ENCODE measurements at places on chromosomes 4 and X. TPM values are rescaled to one million over a fixed set of nuclear protein-coding genes. Genes with fewer than 3 reads are reported as not detected.

LPAR4 gene
- total RNA-seq, result 2.0 TPM

GRCh38 chr4:80082693-80083092 lies 9.7 kb upstream of the ANTXR2 start:
- H3K36me3 ChIP-seq, result no peaks in the 10 kb centered on the region
- no peaks in the 10 kb centered on the region for H3K27me3 ChIP-seq
- DNase-seq, result no peak
- H3K4me1 ChIP-seq, result no peaks in the 10 kb centered on the region
- no peak overlapping the region for H3K27ac ChIP-seq

- no peak overlapping the region for H3K27ac ChIP-seq
- peaks cover 24% of the 10 kb centered on the region for H3K4me1 ChIP-seq
- H3K27me3 ChIP-seq, result no peaks in the 10 kb centered on the region
- no peak overlapping the region for H3K4me3 ChIP-seq
Measured at GRCh38 chr4:38563707-38564495, 100.1 kb upstream of the KLF3 start.

DNA sequence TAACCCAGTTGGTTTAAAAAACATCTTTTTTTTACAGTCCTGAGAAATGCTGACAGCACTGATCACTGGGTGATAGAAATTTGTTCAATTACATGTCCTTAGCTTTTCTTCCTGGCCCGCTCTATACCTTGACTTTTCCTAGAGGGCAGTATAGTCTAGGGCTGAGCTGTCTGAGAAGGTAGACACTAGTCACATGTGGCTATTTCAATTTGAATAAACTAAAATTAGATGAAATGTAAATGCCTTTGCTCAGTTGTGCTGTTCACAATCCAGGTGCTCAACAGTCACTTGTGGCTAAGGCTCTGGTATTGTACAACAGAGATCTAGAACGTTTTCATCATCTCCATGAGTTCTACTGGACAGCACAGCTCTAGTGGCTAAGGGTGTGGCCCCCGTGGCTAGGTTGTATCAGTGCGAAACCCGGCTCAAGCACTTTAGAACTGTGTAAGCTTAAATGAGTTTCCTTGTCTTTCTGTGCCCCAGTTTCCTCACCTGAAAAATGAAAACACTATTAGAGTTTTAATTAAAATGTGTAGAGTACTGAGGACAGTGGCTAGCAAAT lies 111.6 kb upstream of the WDR17 start:
- peaks cover 4% of the 10 kb centered on the region for H3K27me3 ChIP-seq
- H3K4me1 ChIP-seq, result no peaks in the 10 kb centered on the region
- H3K27ac ChIP-seq, result no peak overlapping the region
- no peaks in the 10 kb centered on the region for H3K36me3 ChIP-seq
- DNase-seq, result no peak
- H3K4me3 ChIP-seq, result no peak overlapping the region

MGAT4D gene
- not detected for total RNA-seq

DNA sequence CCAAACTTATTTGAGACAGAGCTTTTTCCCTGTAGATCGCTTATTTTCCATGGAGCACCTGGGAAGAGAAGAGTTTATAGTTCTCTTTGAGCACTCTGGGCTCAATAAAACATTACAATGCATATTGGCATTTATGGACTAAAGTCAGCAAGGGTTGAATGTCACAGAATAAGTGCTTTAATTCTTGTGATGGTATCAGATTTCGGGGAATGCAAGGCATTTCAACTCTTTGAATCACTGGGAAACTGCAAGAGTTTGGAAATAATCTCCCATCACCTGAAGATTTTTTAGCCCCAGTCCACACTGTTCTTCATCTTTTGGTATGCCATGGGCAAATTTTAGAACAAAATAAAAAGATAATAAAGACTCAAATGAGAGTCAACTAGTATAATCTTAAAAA lies 111.5 kb upstream of the WDFY3 start:
- H3K4me1 ChIP-seq, result no peaks in the 10 kb centered on the region
- no peak for DNase-seq
- no peaks in the 10 kb centered on the region for H3K27me3 ChIP-seq
- H3K27ac ChIP-seq, result no peak overlapping the region
- H3K36me3 ChIP-seq, result no peaks in the 10 kb centered on the region

GRCh38 chr4:184891816-184892397 lies 66.1 kb upstream of the ACSL1 start:
- H3K4me3 ChIP-seq, result no peak overlapping the region
- H3K27me3 ChIP-seq, result peaks cover 4% of the 10 kb centered on the region
- H3K36me3 ChIP-seq, result no peaks in the 10 kb centered on the region
- no peak for DNase-seq

SEPTIN6 gene
- 57.6 TPM for total RNA-seq

- H3K4me3 ChIP-seq, result peak overlapping the region; percentile 79
- H3K27ac ChIP-seq, result peak overlapping the region; percentile 75
- peaks cover 6% of the 10 kb centered on the region for H3K36me3 ChIP-seq
- peaks cover 39% of the 10 kb centered on the region for H3K4me1 ChIP-seq
- H3K27me3 ChIP-seq, result no peaks in the 10 kb centered on the region
Measured at GRCh38 chrX:119237562-119237942, 1.5 kb downstream of the PGRMC1 start.

- no peaks in the 10 kb centered on the region for H3K27me3 ChIP-seq
- no peaks in the 10 kb centered on the region for H3K36me3 ChIP-seq
- peaks cover 2% of the 10 kb centered on the region for H3K4me1 ChIP-seq
- no peak for DNase-seq
- H3K4me3 ChIP-seq, result no peak overlapping the region
Measured at GRCh38 chr4:90220459-90220858, 93.3 kb downstream of the CCSER1 start.

GRCh38 chr4:87103691-87104187 lies 116.7 kb downstream of the KLHL8 start:
- H3K4me3 ChIP-seq, result no peak overlapping the region
- peaks cover 19% of the 10 kb centered on the region for H3K4me1 ChIP-seq
- no peak for DNase-seq
- peaks cover 2% of the 10 kb centered on the region for H3K36me3 ChIP-seq
- H3K27me3 ChIP-seq, result no peaks in the 10 kb centered on the region

CC2D2A gene
- 20.9 TPM for total RNA-seq

DNA sequence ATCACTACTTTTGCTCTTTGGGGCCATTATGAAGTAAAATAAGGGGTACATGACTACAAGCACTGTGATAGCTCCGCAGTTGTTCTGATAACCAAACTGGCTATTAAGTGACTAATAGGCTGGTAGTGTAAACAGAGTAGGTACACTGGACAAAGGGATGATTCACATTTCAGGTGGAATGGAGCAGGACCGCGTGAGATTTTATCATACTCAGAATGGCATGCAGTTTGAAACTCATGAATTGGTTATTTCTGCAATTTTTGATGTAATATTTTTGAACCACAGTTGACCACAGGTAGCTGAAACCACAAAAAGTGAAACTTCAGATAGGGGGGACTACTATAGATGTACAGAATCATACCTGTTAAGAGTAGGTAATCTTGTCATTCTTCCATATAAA lies 55.8 kb downstream of the PAK3 start:
- H3K27me3 ChIP-seq, result peaks cover 2% of the 10 kb centered on the region
- no peaks in the 10 kb centered on the region for H3K4me1 ChIP-seq
- no peak for DNase-seq
- no peaks in the 10 kb centered on the region for H3K36me3 ChIP-seq
- H3K4me3 ChIP-seq, result no peak overlapping the region

VCX2 gene
- not detected for total RNA-seq

- H3K27me3 ChIP-seq, result no peaks in the 10 kb centered on the region
- peaks cover 30% of the 10 kb centered on the region for H3K36me3 ChIP-seq
- H3K4me3 ChIP-seq, result no peak overlapping the region
- no peak for DNase-seq
- H3K4me1 ChIP-seq, result no peaks in the 10 kb centered on the region
Measured at GRCh38 chrX:9676738-9677097, 88.9 kb downstream of the GPR143 start.

- no peak for DNase-seq
- no peaks in the 10 kb centered on the region for H3K36me3 ChIP-seq
- H3K27ac ChIP-seq, result no peak overlapping the region
- peaks cover 50% of the 10 kb centered on the region for H3K27me3 ChIP-seq
- H3K4me3 ChIP-seq, result no peak overlapping the region
- no peaks in the 10 kb centered on the region for H3K4me1 ChIP-seq
Measured at GRCh38 chr4:8817813-8818062, 53.9 kb downstream of the HMX1 start.

- DNase-seq, result no peak
- H3K27ac ChIP-seq, result no peak overlapping the region
- H3K36me3 ChIP-seq, result no peaks in the 10 kb centered on the region
- no peak overlapping the region for H3K4me3 ChIP-seq
Measured at GRCh38 chr4:83890816-83891215, 354.9 kb downstream of the GPAT3 start.

DNA sequence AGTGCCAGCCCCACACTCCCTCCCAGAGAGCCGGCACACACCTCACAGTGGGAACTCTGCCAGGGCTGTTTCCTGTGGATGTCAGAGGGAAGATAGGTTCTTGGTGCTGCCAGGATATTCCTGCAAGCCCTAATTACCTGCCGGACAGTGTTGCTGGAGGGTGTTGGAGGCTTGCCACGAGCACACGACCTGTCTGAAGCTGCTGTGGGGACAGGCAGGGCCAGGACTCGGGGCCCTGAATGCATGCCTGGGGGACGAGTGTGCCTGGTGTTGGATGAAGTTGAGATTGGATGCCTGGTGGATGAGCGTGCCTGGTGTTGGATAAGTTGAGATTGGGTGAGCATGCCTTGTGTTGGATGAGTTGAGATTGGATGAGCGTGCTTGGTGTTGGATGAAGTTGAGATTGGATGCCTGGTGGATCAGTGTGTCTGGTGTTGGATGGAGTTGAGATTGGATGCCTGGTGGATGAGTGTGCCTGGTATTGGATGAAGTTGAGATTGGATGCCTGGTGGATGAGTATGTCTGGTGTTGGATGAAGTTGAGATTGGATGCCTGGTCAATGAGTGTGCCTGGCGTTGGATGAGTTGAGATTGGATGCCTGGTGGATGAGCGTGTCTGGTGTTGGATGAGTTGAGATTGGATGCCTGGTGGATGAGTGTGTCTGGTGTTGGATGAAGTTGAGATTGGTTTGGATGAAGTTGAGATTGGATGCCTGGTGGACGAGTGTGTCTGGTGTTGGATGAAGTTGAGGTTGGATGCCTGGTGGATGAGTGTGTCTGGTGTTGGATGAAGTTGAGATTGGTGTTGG lies 23.2 kb upstream of the UVSSA start:
- no peak overlapping the region for H3K4me3 ChIP-seq
- no peak overlapping the region for H3K27ac ChIP-seq
- no peak for DNase-seq
- H3K27me3 ChIP-seq, result no peaks in the 10 kb centered on the region
- H3K36me3 ChIP-seq, result peaks cover 32% of the 10 kb centered on the region

- no peak for DNase-seq
- H3K27me3 ChIP-seq, result no peaks in the 10 kb centered on the region
- H3K4me3 ChIP-seq, result no peak overlapping the region
- H3K4me1 ChIP-seq, result no peaks in the 10 kb centered on the region
- no peaks in the 10 kb centered on the region for H3K36me3 ChIP-seq
- no peak overlapping the region for H3K27ac ChIP-seq
Measured at GRCh38 chr4:72786401-72786990, 217.5 kb upstream of the ADAMTS3 start.

GRCh38 chr4:78312989-78313753 lies 238.4 kb upstream of the ANXA3 start:
- H3K36me3 ChIP-seq, result peaks cover 21% of the 10 kb centered on the region
- no peak for DNase-seq
- H3K4me1 ChIP-seq, result peaks cover 48% of the 10 kb centered on the region
- no peak overlapping the region for H3K4me3 ChIP-seq
- no peak overlapping the region for H3K27ac ChIP-seq

CT45A10 gene
- not detected for total RNA-seq

GABRB1 gene
- total RNA-seq, result not detected

PRKG2 gene
- total RNA-seq, result 0.90 TPM

DNA sequence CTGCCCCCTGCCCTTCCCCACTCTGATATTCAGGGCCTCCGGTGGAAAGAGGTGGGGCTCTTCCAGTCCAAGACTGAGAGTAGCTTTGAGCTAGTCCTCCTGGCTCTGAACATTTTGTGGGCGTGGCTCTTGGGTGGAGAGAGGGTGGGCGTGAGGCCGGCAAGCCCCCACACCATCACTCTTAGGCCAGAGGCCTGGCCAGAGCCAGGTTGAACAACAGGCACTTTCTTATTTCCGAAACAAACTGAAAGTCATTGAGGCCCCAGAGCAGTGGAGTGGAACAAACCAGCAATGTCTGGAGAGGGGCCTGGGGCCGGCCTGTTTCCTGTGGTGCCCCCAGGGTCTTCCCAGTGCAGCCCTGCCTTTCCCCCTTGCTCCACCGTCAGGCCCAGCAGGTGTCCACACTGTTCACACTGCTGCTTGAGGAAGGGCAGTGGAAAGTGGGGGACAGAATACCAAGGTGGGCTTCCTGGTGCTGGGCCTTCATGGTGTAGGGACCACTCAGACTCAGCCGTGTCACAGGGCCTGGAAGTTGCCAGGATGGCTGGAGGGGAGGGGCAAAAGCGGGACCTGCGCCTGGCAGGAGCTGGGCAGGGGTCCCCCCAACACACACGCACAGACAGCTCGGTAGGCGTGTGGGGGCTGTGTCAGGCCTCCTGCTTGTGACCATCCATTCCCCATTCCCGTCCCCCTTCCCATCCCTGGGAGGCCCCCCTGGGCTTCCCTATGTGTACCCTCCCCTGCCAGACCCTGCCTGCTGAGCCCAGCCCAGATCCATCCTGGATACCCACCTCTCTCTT lies 2.9 kb downstream of the ADRA2C start:
- peaks cover 7% of the 10 kb centered on the region for H3K4me1 ChIP-seq
- H3K36me3 ChIP-seq, result no peaks in the 10 kb centered on the region
- H3K27me3 ChIP-seq, result peaks cover 61% of the 10 kb centered on the region
- H3K27ac ChIP-seq, result no peak overlapping the region
- DNase-seq, result no peak

GRCh38 chr4:14545807-14546206 lies 456.5 kb upstream of the CPEB2 start:
- DNase-seq, result no peak
- H3K4me3 ChIP-seq, result no peak overlapping the region
- H3K4me1 ChIP-seq, result no peaks in the 10 kb centered on the region
- H3K27ac ChIP-seq, result no peak overlapping the region

DNA sequence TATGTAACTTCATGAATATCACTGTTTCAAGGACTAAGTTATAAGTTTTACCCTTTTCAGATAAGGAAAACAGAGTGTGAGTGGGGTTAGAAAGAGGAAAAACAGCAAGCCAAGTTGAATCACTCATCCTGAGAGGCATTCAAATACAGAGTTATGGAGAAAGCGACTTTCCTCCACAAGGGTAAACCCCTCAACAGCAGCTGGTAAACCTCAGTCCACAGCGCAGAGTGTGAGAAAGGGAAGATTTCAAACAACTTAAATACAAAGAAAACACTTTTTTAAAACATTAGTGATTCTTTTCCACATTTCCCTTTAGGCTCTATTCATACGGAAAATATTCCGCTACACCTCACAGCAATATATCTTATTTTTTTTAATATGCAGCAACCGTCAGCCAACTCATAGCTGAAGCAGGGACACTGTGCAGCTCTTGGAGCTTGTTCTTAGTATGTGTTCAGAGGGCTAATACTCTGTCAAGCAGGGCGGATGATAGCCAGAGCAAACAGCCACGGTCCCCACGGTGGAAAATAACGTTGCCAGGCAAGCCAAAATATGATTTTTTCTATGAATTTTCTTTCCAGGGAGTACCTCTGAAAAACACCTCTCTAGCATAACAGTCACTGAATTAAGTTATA lies 488.9 kb upstream of the FAT1 start:
- DNase-seq, result no peak
- no peaks in the 10 kb centered on the region for H3K4me1 ChIP-seq
- H3K27me3 ChIP-seq, result peaks cover 1% of the 10 kb centered on the region
- no peak overlapping the region for H3K27ac ChIP-seq
- H3K4me3 ChIP-seq, result no peak overlapping the region
- H3K36me3 ChIP-seq, result peaks cover 2% of the 10 kb centered on the region
